ENCODE measurements at places on chromosomes 1 and 21. TPM values are rescaled to one million over a fixed set of nuclear protein-coding genes. Genes with fewer than 3 reads are reported as not detected.

- no peak for DNase-seq
These were observed 343.9 kb upstream of the AJAP1 start for GRCh38 chr1:4310396-4310923.

DNA sequence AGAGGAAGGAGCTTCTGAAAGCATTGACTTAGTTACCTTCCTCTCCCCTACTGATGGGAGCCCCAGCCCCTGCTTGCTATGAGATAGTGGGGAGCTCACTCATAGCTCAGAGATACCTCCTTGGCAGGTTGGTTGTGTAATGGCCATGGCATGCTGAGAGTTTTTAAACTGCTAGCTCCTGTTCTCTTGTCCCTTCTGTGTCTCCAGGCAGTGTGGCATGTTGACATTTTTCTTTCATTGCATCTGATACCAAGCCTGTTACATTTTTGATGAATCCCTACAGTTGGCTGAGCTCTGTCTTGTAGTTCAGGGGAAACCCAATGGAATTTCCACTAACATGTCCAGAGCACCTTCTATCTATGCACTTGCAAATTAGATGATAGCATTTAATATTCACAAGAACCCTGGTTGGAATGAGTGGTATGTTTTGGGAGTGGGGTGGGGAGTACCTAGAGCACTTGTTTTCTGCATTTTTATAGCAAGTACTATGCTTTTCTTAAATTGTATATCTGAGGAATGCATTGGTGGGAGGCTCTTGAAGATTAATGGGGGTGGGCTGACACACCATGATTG lies 39.1 kb upstream of the EFCAB14 start:
- DNase-seq, result no peak

GRCh38 chr1:1561801-1562470 lies 12.7 kb downstream of the SSU72 start:
- DNase-seq, result no peak

DNA sequence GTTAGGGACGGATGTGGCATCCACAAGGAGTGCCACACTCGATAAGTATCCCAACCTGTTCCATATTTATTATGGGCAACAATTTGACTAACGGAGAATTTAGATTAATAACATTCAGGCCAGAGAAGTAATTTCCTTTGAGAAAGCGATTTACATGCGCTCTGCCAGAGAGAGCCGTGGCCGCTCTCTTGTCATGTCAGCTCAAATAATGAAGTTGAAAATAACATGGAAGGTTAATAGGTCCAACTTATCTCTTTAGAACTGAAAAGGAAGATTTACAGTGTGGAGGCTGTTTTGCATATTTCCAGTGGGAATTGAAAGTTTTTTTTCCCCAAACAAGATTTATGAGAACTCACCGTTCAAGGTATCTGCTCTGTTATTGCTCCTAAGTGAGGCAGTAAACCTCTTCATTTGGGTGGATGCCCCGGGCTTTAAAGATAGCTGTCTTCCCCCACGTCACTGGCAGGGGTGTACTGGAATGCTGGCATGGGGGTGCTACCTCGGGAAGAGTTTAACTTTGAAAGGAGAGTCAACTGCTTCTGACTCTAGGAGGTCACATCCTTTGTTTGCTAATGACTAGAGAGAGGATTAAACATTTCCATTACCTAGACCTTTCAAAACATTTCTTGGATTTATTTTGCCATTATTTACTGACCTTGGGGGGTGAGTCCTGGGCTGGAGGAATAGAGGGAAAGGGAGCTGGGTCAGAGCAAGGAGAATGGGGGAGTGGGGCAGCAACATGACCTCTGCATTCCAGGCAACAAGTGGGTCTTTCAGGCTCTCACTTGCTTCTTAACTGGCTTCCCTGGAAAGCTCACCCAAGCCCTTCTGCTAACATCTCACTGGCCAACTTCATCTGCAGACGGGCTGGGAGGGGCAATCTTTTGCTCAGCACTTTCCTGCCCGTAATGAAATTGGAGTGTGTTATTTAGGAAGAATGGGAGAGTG lies 204.2 kb downstream of the CAMTA1 start:
- no peak for DNase-seq

DNA sequence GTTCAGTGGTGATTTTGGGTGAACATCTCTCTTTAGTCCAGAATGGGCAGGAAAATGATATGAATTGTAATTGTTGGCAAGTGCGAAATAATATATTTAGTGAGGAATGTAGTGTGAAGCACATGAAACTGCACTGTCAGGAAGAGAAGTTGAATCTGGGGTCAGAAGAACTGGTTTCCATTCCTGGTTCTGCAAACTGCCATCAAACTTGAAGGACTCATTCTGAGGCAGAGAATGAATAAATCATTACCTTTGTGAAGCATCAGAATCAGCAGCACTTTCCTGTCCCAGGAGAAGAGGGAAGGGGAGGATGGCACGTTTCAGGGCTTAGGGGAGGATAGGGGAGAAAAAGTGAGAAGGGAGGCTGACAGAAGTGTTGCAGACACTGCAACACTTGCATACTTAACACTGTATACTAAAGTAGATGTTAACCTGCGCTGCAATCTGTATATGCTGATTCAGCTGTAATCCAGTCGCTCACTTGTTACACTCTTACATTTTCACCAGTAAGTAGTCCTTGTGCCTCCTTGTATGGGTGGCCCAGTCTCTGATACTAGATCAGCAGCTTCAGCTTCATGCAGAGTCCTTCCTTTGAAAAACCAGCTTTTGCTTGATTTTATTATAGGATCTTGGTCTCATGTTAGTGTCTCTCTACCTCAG lies 10.5 kb upstream of the RPTN start:
- no peak for DNase-seq

- no peak for DNase-seq
These were observed 220.7 kb downstream of the LTN1 start for GRCh38 chr21:28771790-28772501.

- DNase-seq, result no peak
These were observed 98.9 kb downstream of the DMRTB1 start for GRCh38 chr1:53557830-53558738.

DNA sequence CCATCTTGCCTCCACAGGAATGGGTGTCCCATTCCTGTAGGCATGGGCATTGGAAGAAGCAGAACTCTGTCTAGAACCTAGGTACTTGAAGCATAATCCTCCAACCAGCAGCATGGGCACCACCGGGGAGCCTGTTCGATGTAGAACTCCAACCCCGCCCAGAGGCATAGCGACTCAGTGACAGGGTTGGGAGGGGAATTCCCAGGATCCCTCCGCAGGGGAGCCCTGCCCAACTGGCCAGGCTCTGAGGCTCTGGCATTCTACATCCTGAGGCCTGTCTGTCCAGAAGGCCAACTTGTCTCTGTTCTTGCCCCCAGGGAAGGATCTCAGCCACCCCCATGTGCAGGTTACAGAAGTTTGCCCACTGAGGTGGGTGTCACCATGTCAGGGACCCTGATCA lies 38.2 kb downstream of the CACNA1S start:
- DNase-seq, result no peak

DNA sequence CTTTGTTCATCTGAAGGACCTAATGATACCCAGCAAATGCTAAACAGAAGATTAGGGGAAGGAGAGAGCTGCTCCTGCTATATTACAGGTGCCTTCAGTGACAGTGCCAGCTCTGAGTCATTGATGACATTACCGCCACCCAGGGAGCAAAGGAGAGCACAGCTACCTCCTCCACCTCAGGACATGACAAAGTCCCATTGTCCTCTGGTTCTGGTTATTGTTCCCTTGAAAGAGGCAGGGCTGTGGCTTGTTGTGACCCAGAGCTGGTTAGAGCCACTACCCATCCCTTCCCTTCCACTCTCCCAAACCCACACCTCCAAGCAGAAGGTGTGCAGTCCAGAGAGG lies 363.5 kb upstream of the DUSP10 start:
- DNase-seq, result no peak

DNA sequence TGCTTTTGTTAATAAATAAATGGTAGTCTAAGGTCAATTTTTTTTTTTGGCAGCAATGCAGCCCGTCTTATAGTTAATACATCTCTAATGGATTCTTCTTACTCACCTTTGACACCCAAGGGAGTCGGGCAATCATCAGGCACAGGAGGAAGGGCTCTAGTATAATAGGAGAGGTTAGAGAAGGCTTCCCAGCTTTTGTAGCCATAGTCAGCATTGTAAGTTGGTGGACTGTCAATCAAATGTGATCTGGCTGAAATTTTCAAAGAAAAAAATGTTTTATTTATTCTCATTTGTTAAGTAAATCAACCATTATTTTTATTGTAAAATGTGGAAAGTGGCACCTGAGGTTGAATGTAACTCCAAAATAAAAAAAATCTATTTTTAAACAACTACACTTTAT lies 2.1 kb downstream of the PTGS2 start:
- no peak for DNase-seq

- no peak for DNase-seq
These were observed 57.0 kb downstream of the NRIP1 start for GRCh38 chr21:15007716-15008296.

- no peak for DNase-seq
These were observed 76.1 kb upstream of the USP25 start for GRCh38 chr21:15653710-15654109.

DNA sequence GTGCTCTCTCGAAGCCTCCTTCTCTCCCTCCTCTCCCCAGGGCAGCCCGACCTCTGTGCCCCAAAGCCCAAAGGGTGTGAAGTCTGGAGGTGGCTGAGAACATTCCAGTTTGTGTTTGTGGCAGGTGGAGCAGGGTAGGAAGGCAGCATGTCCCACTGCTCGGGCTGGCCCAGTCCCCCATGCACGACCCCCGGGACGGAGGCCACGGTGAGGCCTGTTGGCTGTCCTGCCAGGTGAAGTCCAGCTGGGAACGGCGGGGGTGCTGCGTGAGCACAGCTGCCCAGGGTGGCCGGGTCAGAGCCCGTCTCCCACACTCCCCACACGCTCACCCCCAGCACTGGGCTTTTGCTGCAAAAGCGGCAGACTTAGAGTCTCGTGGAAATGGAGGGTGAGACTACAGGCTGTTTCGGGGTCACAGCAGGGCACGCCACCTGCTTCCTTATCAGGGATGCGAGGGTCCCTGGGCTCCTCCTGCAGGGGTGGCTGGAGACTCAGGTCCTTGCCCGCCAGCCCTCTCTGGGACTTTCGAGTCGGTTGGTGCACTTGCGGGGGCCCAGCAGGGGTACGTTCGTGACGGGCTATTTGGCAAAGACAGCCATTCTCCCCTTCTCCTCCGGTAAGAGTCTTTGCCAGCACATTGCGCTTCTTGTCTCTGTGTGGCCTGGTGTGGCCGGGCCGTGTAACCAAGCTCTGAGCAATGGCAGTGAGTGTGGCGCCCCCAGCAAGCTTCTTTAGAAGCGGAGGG lies 40.3 kb downstream of the MORN1 start:
- DNase-seq, result no peak

DNA sequence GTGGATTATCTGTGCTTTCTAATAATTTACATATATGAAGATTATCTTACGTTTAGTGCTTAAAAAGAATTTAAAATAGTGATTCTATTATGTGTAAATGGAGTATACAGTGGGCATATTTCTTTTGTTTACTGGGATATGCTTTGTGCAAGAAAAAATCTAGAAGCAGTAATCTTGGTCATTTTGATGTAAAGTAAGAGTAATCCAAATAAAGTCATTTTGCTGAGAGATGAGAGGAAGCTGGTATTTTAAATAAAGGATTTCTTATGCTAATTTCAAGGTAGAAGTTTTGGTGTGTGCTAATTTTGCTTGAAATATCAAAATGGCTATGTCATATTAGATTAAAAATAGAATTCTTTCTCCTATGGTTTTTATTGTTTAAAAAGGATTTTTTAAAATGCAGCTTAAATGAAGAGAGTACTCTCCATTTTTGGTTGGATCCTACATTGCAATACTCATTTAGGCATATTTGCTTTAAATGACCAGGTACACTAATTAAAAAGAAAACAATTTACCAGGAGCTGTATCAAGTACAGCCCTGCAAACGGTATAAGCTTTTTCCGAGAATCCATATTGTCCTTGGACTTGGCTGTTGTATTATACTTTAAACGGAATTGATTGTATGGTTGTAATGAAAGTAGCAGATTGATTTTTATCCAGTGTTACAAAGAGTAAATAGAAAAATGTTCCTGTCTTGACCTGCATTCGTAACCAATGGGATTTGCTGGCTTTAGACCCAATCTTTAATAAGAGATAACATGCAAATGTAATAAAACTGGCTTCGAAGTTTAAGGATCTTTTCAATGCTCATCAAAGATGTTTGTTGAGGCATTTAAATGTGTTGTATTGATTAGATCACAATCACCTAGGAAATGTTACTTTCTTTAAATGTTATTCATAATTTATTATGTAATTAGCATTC lies 574.7 kb downstream of the USP25 start:
- no peak for DNase-seq

DNA sequence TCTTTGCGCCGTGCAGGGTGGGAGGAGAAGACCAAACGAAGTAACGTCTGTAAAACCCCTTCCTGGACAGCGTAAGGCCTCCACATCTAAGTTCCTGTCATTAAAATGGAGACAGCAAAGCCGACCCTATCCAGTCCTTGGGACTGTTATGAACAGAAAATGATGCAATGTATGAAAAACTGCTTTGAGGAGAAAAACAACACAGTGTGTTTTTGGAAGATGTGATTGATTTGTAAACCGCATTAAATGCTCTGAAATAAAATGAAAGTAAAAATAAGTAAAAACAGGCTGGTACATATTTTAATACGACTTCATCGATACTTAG lies 827 bp upstream of the URB1 start:
- no peak for DNase-seq

- no peak for DNase-seq
These were observed 17.5 kb downstream of the SLC26A9 start for GRCh38 chr1:205925736-205926135.

DNA sequence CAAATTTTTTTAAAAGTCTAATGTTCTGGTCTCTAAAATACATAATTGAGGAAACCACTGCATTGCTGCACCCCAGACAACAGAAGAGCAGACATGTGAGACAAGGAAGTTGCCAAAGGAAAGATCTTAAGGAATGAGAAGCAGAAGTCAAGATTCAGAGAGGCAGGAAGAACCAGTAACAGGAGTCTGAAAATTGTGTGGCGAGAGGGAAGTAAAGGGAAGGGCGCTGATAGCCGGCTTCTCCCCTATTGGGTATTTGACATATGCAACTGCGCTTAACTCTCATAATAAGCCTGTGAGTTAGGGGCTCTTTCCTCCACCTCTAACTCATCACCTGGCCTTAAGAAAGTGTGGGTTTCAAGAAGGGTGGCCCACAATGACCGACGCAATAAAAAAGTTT lies 21.9 kb upstream of the KIF14 start:
- no peak for DNase-seq

- no peak for DNase-seq
These were observed 4.0 kb upstream of the ETV3 start for GRCh38 chr1:157142201-157142600.

DNA sequence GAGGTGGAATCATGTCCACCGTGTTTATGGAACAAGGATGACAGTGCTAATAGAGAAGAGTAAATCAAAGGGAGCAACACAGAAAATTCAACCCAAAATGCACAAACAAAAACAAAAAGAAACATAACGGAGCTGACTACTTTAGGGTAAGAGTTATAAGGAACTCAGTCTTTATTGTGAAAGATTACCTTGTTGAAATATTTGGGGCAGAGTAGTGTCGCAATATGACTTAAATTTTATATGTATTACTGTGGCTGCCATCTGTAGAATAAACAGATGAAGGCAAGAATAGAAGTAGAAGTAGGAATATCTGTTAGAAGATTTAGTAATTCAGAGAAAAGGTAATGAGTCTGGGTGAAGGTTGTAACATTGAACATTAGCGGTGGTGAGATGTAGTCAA lies 913.9 kb downstream of the BRINP3 start:
- no peak for DNase-seq

RBM11 gene
- total RNA-seq, result 0.65 TPM

PPIAL4G gene
- total RNA-seq, result not detected

RHOU gene
- total RNA-seq, result 20.1 TPM

CA6 gene
- total RNA-seq, result not detected

NAV1 gene
- total RNA-seq, result 47.3 TPM

CHRM3 gene
- total RNA-seq, result 2.7 TPM

ABCA4 gene
- total RNA-seq, result 0.45 TPM

RAB3B gene
- 2.4 TPM for total RNA-seq

MROH7 gene
- not detected for total RNA-seq
